ENCODE measurements at places on chromosomes 2 and 18. TPM values are rescaled to one million over a fixed set of nuclear protein-coding genes. Genes with fewer than 3 reads are reported as not detected.

ALPP gene
- 20.3 TPM for total RNA-seq

SCYGR4 gene
- total RNA-seq, result not detected

ASNSD1 gene
- 38.7 TPM for total RNA-seq

AKAIN1 gene
- total RNA-seq, result not detected

LYPD6 gene
- total RNA-seq, result 0.22 TPM

SLC40A1 gene
- 1.5 TPM for total RNA-seq

SCTR gene
- total RNA-seq, result 0.15 TPM

DNMT3A gene
- total RNA-seq, result 5.7 TPM

CKAP2L gene
- 12.4 TPM for total RNA-seq

CNOT9 gene
- total RNA-seq, result 40.7 TPM

KIF1A gene
- 0.84 TPM for total RNA-seq

RGPD3 gene
- total RNA-seq, result 0.16 TPM

RUFY4 gene
- not detected for total RNA-seq

BBS5 gene
- 5.5 TPM for total RNA-seq

DPYSL5 gene
- 3.7 TPM for total RNA-seq

GCKR gene
- total RNA-seq, result 0.13 TPM

EHD3 gene
- 7.0 TPM for total RNA-seq

SIX3 gene
- total RNA-seq, result 3.3 TPM

IL1RL1 gene
- total RNA-seq, result 1.3 TPM

ALPG gene
- 0.71 TPM for total RNA-seq

RIT2 gene
- total RNA-seq, result not detected

ITPRIPL1 gene
- total RNA-seq, result not detected

LYG2 gene
- not detected for total RNA-seq

QPCT gene
- 22.8 TPM for total RNA-seq

PTMA gene
- total RNA-seq, result 1,847 TPM

TRAF3IP1 gene
- total RNA-seq, result 12.6 TPM

DSC3 gene
- total RNA-seq, result 1.5 TPM

PIK3C3 gene
- 15.0 TPM for total RNA-seq
